ENCODE measurements at places on chromosomes 6 and 20.

- DNase-seq = no peak
Observed at GRCh38 chr6:31122791-31123706, 2.8 kb upstream of the CDSN start.

DNA sequence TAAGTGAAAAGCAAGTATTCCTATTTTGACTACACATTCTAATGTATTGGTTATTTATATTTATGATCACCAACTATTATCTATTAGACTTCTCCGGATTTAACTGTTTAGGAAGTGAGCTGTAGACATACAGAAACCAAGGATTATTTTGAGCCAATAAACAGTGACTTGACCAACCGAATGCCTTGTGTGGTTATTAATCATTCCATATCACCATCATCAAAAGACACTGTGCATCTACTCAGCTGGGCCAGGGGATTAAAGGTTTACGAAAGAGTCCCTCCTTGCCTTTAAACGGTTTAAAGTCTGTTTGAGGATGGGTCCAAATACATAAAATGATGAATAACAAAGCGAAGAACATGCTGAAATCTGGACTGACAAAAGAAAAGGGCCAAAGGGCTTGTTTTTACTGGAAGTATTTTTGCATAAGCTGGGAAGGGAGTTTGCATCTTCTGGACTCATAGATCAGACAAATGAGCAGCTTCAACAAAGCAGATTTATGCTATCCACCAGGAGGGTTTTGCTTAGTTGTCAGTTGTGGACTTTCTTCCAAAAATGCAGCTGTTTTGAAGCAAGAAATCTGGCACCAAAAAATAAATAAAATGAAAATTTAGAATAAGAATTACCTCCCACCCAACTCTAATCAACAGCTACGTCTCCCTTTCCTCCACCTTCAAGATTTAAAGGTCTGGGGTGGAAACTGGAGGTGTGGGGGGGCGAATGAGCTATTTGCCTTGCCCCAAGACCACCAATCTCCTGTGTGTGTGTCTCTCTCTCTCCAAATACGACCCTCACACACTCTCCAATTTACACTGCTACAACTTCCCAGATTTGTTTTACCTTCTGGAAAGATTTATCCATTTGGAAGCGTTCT is 33.6 kb upstream of the ID4 start:
- no peak for DNase-seq

DNA sequence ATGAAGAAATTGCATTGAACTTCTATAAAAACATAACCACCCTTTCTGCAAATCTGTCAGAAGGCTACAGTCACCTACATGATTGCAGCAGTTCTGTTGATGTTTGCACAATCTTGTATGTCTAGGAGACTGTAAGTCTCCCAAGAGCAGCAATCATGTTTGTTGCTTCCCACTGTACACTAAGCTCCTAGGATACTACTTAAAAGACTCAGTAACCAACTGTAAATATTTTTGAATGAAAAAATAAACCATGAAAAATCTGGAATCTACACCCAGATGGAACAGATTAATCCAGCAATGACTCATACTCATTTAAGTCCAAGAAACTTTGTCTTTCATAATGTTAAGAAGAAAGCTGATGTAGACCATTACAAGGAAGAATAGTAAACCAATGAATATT is 168.5 kb upstream of the ATXN1 start:
- DNase-seq = peak; percentile 89

DNA sequence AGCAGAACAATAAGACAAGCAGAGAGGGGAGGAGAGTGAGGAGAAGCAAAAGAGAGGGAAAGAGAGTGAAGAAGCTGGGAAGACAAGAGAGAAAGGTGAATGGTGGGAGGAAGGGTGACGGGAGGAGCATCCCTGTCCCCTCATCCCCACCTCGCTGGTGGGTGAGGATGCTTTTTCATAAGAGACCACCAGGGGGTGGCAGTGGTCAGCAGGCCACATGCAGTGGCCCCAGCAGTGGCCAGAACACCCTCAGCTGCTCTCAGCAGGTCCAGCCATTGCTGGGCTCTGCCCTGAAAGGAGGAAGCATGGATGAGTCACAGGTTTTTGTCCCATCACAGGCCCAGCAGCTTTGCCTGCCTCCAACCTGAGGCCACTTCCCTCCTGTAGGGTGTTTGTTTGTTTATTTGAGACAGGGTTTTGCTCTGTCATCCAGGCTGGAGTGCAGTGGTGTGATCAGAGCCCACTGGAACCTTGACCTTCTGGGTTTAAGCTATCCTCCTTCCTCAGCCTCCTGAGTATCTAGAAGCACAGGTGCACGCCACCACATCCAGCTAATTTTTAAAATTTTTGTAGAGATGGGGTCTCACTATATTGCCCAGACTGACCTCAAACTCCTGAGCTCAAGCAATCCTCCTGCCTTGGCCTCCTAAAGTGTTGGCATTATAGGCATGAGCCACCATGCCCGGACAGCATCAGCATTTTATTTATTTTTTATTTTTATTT is 24.0 kb downstream of the FGD2 start:
- peak; percentile 53 for DNase-seq

- DNase-seq = peak; percentile 94
Observed at GRCh38 chr6:118263921-118264486, 284.1 kb upstream of the PLN start.

DNA sequence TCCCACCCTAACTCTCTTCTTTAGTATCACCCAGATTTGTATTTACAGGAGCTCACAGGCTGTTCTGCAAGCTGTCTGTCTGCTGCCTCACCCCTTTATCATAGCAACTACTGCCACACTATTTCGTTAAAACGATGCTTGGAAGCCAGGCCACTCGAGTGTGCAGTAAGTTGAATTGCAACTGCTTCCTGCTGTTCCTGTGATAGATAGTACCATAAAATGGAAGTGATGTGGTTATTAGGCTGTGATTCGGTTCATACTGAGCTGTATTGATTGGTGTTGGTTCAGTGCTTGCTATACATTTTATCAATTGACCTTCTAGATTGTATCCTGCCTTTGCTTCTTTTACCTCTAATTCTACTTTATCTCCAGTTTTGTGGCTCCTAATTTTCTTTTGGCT is 325.4 kb downstream of the RNF144B start:
- no peak for DNase-seq
